ENCODE measurements at places on chromosomes 2 and 18. TPM values are rescaled to one million over a fixed set of nuclear protein-coding genes. Genes with fewer than 3 reads are reported as not detected.

Gene ELAC1
- total RNA-seq: 7.1 TPM

Gene C2orf92
- 12.4 TPM for total RNA-seq

Gene HRH4
- 0.17 TPM for total RNA-seq

Gene SCYGR1
- not detected for total RNA-seq
